GM20000 (cell line): ENCODE measurements at places on chromosomes 3 and 15.

DNA sequence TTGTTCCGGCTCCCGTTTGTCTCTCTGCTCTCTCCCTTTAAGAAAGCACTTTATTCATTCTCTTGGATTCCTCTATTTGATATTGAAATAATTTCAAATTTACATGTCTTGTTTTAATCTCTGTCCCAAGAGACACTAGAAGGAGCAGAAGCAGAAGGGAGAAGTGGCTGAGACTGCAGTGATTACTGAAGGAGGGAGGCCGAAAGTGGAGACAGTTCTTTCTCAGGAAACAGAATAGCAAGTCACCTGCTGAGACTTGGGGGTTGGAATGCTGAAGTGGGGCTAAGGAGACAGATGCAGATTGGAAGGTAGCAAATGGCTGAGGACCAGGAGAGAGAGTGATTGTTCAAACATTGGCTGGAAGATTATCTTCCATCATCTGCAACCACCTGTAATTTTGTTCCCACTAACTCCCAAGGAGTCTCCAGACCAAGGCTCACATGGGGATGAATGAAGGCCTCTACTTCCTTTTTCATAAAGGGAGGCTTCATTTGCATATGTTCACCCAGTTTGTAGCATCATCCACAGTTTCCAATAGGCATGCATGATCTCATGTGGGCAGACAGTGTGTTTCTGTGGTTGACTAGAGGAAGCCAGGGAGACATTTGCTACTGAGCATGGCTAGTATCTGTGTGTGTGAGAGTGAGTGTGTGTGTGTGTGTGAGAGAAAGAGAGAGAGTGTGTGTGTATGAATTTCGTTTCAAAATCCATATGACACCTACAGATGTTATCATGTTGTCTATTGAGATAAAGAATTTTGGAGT, 24.0 kb downstream of the LTF start:
- peak; percentile 42 for DNase-seq

GRCh38 chr3:112774293-112774926, 72.3 kb downstream of the CD200R1L start:
- no peak for DNase-seq

DNA sequence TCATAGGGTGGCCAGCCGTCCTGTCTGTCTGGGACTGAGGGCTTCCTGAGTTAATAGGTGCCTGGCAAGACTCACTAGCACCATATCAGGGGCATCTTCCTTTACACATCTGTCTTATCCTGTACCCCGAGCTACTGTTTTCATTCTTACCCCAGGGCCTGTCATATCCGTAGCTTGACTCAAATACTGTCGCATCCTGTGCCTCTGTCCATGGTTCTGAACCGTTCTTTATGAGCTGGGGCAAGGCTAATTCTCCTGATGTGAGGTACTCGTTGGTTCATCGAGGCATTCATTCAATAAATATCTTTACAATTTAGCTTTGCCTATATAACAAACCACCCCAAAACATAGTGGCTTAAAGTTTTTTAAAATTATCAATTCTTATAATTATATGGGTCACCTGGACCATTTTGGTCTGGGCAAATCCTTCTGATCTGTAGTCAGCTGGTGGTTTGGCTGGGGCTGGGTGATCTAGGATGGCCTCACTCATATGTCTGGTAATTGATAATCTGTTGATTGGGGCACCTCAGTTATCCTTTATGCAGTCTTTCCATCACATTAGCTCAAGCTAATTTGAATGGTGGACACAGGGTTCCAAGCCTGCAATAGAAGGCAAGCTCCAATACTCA, 121.2 kb downstream of the TLE3 start:
- peak; percentile 56 for DNase-seq

- DNase-seq: no peak
Observed at GRCh38 chr3:126896067-126896441, 86.9 kb upstream of the PLXNA1 start.

DNA sequence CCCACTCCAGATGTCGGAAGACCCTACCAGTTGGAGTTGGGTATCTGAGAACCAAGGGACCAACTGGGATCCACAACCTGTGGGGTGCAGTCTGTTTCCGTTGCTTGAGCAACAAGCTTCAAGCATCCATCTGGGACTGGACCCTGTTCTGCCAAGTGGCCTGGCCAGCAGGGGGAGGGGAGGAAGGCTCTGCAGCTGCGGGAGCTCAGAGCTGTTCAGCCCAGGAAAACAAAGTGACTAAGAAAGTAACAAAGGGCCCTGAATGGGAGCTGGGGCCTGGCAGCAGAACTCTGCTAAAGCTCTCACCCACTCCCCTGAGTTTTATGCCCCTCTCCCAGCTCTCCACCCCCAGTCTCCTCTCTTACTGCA, 2.7 kb downstream of the TYRO3 start:
- no peak for DNase-seq

DNA sequence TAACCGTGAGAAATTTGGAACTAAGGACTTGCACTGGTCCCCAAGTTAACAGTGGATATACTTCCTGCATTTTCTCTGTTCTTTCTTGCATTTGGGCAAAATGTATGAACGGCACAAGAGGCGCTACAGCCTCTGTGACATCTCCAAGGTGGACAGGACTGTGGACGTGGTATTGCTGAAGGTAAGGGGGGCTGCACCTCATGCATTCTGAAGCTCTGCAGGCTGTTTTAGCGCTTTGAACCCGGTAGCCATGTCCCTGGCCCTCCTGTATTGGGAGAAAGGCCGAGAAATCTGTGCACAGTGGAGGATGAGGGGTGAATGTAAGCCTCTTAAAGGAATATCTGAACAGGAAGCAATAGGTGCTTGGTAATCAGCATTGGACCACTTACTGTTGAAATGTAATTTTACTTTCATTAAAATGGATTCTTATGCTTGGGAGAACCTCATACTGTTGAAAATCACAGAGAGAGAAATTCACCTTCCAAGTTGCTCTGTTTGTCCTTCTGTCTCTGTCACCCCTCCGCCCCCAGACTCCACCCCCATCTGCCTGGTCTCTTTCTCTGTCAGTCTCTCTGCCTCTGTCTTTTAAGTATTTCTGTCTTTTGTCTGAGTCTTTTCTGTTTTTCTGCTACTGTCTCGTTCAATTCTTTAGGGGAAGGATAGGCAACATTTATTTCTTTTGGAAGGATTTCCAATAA, 174.6 kb downstream of the KLHL25 start:
- no peak for DNase-seq

DNA sequence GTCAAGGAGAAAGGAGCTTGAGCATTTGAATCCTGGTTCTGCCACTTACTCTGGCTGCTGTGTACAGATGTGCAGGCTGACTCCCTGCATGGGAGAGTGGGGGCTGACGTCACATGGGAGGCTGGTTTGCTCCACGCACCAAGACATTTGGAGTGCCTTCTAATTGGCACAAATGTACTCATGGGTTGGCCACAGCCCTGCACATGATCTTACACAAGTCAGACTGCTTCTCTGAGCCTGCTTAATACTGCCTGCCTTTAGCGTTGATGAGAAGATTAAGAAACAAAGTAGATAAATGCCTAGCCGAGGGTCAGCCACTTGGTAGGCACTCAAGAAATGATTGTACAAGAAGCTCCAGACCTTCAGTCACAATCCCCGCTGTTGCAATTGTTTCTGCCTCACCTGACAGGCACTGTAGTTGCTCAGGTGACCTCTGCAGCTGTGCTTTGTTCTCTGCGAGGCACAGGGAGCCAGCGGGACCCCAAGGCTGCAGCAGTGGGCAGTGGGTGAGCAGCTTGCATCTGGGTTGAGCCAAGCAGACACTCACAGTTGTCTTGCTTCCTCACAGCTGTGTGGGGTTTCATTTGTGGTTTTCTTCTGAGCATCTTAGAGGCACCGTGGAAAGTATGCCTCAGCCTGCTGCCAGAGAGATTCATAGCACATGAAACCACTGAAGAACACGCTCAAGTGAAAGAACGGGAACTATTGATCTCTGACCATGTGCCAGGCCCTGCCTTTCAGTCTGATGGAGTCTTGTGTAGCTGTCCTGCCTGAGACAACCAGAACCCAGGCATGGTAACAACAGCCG, 33.1 kb downstream of the GRK7 start:
- peak; percentile 79 for DNase-seq

- peak; percentile 21 for DNase-seq
Observed at GRCh38 chr15:99447497-99448371, 118.0 kb upstream of the MEF2A start.

DNA sequence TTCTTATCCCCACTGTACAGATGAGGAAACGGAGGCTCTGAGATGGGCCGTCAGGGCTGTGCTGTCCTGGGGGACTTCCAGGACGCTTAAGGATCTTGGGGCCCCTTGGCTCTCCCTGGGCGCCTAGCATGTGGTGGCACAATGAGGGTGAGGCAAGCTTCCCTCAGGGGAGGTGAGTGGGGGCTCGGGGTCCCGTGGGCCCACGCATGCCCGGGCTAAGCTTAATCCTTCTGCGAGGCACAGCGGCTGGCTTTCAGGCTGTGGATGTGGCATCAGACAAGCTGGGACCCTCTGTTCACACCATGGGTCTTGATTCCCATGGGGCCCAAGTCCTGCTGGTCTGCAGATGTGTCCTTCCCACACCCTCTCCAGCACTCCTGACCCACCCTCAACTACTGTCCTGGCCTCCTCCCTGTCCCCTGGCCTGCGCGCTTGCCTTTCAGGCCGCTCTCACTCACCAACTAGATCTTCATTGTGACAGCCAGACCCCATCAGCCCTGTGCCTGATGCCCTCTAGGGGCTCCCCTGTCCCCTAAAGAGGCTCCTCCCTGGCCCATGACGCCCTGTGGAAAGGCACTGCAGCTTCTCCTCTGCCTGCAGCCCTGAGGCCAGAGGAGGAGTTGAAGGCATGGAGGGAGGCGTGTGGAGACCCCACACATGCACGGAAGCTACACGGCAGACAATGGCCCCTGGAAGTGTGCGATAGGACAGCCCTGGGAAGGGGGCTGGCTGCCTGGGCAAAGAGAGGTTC, 11.3 kb downstream of the DUSP7 start:
- no peak for DNase-seq

DNA sequence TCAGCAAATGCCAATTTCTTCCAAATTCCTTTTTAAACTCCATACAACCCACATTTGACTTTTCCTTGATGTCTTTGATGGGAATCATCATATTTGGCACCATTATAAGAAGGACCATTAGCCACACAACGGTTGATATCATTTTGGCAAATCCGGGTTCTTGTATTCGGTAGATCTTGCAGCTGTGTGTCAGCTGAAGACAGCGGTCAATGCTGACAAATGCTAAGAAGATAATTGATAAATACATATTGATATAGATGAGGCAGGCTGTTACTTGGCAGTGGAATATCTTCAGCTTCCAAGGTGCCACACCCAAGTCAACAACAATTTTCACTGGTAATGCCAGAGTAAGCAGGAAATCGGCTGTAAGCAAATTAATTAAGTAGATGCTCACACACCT, 4.2 kb downstream of the GPR171 start:
- no peak for DNase-seq

DNA sequence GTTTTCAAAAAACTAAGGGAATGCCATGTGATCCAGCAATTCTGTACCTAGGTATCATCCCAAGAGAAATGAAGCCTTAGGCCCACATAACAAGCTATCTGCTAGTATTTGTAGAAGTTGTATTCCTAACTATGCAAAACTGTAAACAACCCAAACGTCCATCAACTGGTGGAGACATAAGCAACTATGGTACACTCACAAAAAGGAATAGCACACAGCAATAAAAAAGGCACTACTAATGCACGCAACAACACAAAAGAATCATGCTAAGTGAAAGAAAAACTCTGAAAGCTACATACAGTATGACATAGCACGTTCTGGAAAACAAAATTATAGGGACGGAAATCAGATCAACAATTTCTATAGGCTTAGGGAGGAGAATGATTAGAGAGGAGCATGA, 15.3 kb downstream of the USP50 start:
- no peak for DNase-seq

- no peak for DNase-seq
Observed at GRCh38 chr3:145079436-145079835, 1081.5 kb downstream of the PLOD2 start.

DNA sequence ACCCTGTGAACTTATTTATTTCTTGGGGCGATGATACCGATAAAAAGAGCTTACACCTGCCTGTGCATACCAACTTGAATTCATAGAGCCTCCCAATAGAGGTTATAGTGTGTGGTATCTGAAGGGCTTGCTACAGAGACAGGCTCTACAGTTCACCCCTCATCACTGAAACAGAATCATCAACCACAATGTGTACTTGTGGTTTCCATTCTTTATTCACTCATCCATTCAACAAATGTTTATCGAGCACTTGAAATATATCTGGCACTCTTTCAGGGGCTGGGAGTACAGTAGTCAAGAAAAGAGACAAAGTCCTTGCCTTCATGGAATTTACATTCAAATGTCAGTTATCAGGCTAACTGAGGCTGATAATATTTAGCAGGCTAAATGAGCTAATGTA, 134.4 kb upstream of the SKOR1 start:
- no peak for DNase-seq

- DNase-seq: no peak
Observed at GRCh38 chr15:39061952-39062464, 497.4 kb upstream of the RASGRP1 start.

DNA sequence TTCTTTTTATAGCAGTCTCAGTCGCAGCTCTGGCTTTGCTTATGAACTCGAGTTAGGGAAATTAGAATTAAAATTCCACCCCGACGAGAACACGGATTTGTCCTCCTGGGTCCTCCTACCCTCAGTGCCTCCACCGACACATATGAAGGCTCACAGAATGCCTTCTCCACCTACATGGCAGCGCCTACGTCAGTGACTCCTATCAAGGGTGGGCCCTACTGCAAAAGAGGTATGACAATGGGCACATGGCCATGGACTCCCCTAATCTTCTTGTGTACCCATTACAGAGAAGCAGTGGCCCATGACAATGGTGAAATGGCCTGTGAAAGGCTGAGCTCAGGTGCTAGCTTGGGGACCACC, 173.0 kb upstream of the TLE3 start:
- DNase-seq: no peak

DNA sequence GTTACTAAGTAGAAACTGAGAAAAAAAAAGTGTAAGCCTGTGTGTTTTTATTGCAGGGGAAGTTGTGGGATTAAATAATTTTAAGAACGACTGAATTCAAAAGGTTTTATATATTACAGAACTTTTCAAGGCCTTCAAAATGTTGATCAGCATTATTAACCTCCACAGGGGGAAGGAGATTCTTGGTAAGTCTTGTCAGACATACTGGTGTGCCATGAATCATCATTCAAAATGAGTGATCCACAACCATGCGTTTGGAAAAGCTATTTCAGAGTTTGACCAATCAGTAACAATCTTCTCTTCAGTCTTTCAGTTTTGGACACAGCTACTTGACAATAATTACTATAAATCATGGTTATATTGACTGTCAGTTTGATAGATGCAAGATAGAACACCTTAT, 70.2 kb downstream of the ADAMTS9 start:
- DNase-seq: no peak

DNA sequence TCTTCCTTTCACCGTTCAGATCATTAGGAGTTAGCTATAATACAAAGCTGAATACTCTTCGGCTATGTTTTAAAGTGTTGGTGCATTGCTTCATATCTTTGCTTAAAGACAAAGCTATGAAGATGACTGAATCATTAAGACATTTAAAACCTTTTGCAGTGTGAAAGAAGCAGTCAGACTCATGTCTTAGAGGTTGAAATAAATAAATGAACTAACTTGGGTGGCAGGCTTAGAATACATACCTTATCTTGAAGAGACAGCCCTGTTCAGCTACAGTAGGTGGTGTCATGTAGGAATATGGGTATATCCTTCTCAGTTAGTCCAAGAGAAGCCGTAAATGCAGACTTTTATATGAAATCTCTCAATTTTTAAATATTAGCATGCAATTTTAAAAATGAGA, 63.4 kb downstream of the OPA1 start:
- DNase-seq: no peak
